ENCODE measurements at places on chromosomes 4 and X.

- peaks cover 9% of the 10 kb centered on the region for H3K27me3 ChIP-seq
- no peaks in the 10 kb centered on the region for H3K4me1 ChIP-seq
- H3K27ac ChIP-seq: no peak overlapping the region
These were observed 24.1 kb upstream of the TMEM150C start for GRCh38 chr4:82585690-82586435.

- no peaks in the 10 kb centered on the region for H3K4me1 ChIP-seq
- H3K4me3 ChIP-seq: no peak overlapping the region
- DNase-seq: no peak
- no peaks in the 10 kb centered on the region for H3K27me3 ChIP-seq
These were observed 214.2 kb downstream of the GPC3 start for GRCh38 chrX:133771086-133771646.

- H3K4me3 ChIP-seq: no peak overlapping the region
- no peak overlapping the region for H3K27ac ChIP-seq
- no peaks in the 10 kb centered on the region for H3K36me3 ChIP-seq
These were observed 115.7 kb upstream of the GPC4 start for GRCh38 chrX:133530960-133531359.

DNA sequence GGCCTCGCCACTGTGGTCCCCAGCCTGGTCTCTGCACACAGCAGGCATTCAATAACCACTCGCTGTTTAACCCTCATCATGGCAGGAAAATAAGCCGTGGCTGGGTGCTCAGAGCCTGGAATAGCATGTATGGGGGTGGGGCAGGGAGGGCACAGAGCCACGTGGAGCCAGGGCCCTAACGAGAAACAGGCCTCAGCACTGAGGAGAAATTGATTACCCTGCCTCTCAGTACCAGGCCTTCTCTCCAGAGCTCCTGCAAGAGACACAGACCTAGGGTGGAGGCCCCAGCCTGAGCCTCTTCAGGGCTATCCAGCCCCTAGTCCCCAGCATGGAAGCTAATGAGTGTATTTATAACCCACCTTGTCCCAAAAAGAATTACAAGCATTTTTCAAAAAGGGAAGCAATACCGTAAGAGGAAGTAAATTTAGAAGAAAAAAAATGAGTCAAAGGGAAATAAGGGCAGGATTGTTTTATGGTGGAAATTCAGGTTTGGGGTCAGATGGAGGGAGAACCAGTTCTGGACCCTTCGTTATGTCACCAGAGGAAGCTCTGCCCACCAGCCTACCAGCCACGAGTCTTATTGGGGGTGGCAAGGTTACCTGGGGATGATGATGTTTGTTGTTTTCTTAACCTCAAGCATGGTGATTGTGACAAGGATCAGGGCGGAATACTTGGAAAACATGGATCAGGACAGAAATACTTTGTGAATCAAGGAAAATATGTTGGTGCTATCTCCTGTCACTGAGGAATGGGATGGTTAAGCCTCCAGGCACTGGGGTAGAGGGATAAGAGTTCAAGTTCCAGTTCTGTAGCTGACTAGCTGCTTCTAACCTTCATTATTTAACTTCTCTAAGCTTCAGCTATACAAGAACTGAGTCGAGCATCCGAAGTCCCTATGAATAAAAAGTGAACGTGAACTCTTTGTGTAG is 101.9 kb upstream of the RBPJ start:
- no peak for DNase-seq
- no peaks in the 10 kb centered on the region for H3K36me3 ChIP-seq
- peaks cover 2% of the 10 kb centered on the region for H3K4me1 ChIP-seq
- H3K4me3 ChIP-seq: no peak overlapping the region

- H3K27me3 ChIP-seq: peaks cover 14% of the 10 kb centered on the region
- no peak overlapping the region for H3K27ac ChIP-seq
- no peaks in the 10 kb centered on the region for H3K36me3 ChIP-seq
- DNase-seq: no peak
- no peak overlapping the region for H3K4me3 ChIP-seq
These were observed 206.3 kb downstream of the CBR4 start for GRCh38 chr4:168803732-168804131.

- H3K4me3 ChIP-seq: peak overlapping the region; percentile 74
- H3K36me3 ChIP-seq: no peaks in the 10 kb centered on the region
- no peaks in the 10 kb centered on the region for H3K27me3 ChIP-seq
- peaks cover 40% of the 10 kb centered on the region for H3K4me1 ChIP-seq
These were observed 13.2 kb downstream of the RUFY3 start for GRCh38 chr4:70734971-70735370.

DNA sequence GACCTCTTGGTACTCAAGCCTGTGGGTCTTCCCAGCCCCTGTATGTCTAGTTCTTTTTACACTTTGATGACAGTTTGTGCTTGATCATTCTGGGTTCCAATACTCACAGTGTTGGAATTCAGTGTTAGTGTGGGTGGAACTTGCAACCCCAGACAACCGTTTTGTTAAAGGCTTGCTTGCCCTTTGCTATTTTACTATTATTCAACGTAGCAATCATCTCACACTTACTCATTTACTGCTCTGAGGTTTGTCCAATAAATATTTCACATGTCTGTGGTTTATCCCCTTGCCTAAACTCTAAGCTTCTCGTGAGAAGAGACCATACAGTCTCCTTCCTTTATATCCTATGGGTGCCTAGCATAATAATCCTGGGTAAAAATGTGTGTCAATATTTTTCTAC is 15.3 kb downstream of the CCNG2 start:
- no peak overlapping the region for H3K27ac ChIP-seq
- peaks cover 10% of the 10 kb centered on the region for H3K27me3 ChIP-seq
- no peak overlapping the region for H3K4me3 ChIP-seq
- H3K4me1 ChIP-seq: peaks cover 4% of the 10 kb centered on the region
- DNase-seq: no peak
- peaks cover 37% of the 10 kb centered on the region for H3K36me3 ChIP-seq

Data from activated T-helper 2 cell treated with anti-CD3 and anti-CD28 coated beads, Interferon-gamma antibody, Interleukin-2, Interleukin-4, amounts not matched to agents 10 μg/mL and 5 μg/mL and 100 μg/mL, durations not matched to agents 14 hours and 24 hours and 36 hours (primary cell).